ENCODE measurements at places on chromosomes 1 and 21. TPM values are rescaled to one million over a fixed set of nuclear protein-coding genes. Genes with fewer than 3 reads are reported as not detected.

Gene PROX1
- 0.33 TPM for total RNA-seq

DNA sequence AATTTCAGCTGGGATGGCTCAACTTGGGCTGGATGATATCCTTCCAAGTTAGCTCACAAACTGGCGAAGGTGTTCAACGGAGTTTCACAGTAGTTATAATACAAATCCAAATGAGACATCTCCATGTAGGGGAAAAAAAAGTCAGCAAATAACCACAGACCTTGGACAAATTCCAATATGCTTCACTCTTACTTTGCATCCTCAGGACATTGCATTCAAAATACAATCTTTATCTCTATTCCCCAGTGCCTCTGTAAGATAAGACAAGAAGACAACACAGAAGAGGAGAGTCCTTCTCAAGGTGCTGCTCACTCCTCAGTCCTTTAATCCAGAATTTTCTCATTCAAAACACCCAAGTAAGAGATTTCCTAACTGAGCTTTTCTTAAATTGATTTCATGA lies 1797.7 kb downstream of the MRPL39 start:
- DNase-seq: no peak

- DNase-seq: no peak
Observed at GRCh38 chr1:234780531-234781162, 170.7 kb upstream of the IRF2BP2 start.

GRCh38 chr1:247112479-247112781 lies 8.3 kb upstream of the ZNF669 start:
- no peak for DNase-seq

All from mammary epithelial cell (primary cell).